ENCODE measurements at places on chromosomes 7 and 10.
A peak's percentile ranks its signal among the peaks of the same experiment; 100 is the strongest.

GRCh38 chr10:87818505-87819288, 671 bp upstream of the ATAD1 start:
- DNase-seq = peak; percentile 52

DNA sequence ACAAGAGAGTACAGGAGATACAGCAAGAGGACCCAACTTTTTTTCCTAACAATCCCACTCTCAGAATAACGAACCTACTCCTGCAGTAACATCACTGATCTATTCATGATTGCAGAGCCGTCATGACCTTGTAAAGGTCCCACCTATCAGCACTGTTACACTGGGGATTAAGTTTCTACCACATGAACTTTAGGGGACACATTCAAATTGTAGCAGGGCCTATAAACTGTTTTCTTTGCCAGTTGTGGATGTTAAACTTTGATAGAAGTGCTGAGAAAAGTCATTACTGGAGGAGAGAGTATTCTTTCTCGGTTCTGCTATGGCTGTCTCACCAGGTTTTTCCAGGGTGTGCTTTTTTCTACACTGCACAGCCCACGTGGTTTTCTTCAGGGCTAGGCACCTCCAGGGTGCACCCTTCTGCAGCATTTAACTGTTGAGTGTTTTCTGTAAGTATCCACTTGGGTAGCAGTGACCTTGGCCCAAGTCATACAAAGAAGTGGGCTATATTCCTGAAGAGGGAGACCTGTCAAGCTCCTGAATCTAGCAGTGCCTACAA, 131.6 kb upstream of the AHR start:
- no peak for DNase-seq

DNA sequence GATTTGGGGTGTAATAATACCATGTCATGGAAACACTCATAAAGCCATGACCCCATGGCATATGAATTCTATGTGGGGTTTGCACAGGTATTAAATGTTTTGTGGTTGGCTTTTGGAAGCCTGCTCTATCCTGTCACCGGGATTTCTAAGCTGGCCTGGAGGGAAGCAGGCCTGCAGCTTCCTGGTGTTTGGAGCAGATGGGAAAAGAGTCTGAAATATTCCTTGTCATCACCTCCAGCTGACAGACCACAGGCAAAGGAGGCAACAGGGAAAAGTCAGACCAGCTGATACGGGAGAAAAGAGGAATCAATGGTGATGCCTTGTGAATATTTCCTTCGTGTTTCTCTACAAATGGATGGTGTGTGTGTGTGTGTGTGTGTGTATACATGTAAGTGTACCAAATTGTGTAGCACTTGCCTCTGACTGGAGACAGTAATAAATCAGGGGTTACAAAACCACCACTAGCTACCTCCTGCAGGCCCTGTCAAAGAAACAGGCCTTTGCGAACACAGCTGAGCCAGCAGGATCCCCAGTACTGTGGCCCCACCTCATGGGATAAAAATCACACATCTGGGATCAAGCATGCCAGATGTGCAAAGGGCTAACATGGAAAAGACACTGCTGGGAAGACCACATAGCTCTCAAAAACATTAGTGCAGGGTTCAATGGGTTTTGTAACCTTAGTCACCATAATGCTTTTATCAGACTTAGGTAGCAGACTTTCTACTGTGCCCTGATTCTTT, 120.8 kb upstream of the HPS1 start:
- DNase-seq = no peak

DNA sequence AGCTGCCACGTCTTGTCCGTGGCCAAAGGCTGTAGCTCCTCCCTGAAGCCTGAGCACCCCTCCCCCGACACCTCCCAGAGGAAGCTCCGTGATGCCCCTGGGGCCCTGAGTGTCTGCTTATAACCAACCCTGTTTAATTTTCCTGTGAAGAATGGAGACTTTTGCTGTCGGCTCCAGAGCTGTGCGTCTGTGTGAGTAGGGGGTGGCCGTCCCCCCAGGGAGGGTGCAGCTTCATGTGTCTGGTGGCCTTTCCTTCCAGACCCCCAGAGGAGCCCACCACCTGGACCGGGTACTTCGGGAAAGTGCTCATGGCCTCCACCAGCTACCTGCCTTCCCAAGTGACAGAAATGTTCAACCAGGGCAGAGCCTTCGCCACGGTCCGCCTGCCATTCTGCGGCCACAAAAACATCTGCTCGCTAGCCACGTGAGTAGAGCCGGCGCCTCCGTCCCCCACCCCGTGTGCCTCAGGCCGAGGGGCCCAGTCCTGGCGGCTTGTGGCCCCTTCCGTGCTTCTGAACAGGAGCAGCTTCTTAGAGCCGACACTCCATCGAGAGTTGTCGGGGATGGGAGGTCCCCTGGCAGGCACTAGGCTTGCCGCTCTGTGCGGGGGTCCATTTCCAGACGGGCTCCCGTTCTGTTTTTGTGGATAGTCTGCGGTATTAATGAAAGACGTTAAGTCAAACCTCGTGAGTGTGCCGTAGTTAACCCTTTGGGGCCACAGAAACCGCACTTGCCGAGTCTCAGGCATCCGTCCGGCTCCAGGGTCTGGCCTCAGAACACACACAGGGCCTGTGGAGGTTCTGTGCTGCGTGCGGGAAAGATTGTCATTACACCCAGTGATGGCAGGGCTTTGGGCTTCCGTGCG, 37.1 kb downstream of the WIPI2 start:
- DNase-seq = no peak

DNA sequence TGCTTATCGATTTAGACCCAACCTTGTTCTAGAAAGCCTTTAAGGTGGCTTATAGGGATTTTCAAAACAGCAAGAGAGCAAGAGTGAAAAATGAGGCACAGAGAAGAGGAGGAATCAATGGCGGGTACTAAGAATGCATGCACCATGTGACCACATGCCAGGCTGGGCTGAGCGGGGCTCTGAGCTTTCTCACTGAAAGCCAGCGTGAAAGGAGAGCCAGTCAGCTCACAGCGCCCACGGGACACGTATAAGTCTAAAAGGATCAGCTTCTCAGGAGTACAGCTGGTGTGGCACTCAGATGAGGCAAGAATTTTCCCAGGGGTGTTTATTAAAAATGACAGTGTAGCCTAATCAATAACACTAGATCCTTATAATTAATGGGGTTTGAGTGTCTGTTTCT, 114.3 kb downstream of the SLIT1 start:
- no peak for DNase-seq

DNA sequence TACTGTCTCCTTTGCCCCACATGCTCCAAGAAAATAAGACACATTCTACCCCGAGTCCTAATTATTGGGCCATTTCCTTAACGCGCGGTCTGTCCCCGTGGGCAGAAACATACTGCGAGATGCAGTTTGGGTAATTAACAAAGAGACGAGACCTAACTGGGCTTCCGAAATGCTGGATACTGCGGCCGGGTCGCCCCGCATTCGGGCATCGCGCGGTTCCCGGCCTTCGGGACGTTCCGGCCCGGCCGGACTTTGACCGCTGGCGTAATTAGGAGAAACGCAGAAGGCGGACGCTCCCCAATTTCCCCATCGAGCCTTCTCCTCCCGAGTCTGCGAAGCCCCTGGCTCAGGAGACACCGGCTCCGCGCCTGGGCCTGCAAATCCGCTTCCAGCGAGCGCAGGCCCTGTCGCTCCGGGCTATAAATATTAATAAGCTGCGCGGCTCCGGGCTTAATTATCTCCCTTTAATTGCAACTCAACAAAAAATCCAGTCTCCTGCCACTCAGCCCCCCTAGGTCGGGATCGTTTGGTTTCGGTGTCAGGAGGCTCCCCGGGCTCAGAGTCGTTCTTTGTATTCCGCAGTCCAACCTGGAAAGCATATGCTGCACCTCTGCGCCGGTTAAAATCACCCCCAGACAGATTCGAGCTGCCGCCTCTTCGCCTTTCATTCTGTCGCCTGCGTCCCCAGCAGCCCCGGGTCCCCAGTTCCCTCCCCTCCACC, 131.5 kb downstream of the SPAG6 start:
- DNase-seq = no peak

- no peak for DNase-seq
Measured at GRCh38 chr10:78802866-78803265, 265.9 kb upstream of the ZMIZ1 start.

- DNase-seq = no peak
Measured at GRCh38 chr7:134084488-134085144, 42.5 kb upstream of the LRGUK start.

GRCh38 chr7:73730485-73730884, 8.1 kb downstream of the ABHD11 start:
- no peak for DNase-seq

- no peak for DNase-seq
Measured at GRCh38 chr7:75971961-75972763, 22.2 kb downstream of the TMEM120A start.

DNA sequence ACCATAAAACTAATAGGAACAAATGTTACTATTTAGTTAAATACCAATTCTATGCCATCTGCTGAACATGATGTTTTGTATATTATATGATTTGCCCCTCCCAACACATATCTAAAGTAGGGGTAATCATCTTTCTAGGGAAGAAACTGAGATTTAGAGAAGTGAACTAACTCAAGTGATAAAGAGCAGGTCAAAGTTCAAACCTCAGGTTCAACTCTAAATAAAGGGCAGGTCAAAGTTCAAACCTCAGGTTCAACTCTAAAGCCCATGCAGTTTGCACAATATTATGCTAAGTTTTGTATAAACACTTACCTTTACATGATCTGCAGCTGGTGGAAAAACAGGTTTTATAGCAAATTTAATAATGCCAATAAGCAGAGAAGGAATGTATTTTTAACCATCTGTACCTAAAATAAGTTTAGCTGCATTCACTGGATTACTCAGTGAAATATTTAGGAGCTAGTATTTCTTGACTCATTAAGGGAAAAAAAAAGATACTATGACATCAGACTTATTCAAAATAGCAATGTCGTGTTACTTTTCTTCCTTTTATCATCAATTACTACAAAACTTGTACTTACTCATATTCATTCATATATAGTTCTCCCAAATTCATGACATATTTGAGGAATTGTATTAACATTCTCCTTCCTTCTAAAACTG, 1194.3 kb upstream of the CELF2 start:
- no peak for DNase-seq

- DNase-seq = no peak
Measured at GRCh38 chr10:71213761-71214440, 1.5 kb downstream of the UNC5B start.

Data from activated effector memory CD4-positive, alpha-beta T cell treated with Interleukin-2 at 50 U/mL for 16 hours (primary cell).